Left renal cortex interstitium (tissue), 4 donors: ENCODE measurements at places on chromosomes 2 and 18.

DNA sequence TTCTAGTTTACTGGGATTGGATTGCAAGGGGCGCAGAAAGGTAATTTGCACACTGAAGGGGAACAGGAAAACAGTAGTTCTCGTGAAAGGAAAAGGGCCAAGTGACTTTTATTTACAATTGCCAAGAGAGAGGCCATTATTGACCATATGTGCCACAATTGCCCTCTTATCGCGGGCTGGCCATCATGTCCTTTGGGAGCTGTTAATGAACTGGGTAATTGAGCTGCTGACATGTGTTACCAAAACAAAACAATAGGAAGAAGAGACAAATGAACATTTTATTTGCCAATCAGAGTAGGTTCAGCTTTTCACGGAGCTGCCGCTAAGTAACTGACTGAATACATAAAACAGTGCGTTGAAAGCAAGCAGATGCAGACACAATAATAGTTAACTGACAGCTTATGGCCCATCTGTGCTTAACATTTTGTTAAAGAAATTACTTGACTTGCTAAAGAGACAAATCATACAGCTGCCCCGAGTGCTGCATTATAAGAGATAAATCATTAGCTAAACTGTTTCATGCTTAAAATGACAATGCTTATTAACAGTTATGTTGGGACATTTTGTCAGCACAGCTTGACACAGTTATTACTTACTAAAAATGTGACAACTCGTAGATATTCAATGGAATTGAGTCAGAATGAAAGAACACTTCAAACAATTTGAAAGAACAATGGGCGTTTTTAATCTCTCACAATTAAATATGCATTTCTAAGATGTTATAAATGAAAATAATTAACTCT lies 57.5 kb downstream of the PAX3 start:
- DNase-seq: no peak

DNA sequence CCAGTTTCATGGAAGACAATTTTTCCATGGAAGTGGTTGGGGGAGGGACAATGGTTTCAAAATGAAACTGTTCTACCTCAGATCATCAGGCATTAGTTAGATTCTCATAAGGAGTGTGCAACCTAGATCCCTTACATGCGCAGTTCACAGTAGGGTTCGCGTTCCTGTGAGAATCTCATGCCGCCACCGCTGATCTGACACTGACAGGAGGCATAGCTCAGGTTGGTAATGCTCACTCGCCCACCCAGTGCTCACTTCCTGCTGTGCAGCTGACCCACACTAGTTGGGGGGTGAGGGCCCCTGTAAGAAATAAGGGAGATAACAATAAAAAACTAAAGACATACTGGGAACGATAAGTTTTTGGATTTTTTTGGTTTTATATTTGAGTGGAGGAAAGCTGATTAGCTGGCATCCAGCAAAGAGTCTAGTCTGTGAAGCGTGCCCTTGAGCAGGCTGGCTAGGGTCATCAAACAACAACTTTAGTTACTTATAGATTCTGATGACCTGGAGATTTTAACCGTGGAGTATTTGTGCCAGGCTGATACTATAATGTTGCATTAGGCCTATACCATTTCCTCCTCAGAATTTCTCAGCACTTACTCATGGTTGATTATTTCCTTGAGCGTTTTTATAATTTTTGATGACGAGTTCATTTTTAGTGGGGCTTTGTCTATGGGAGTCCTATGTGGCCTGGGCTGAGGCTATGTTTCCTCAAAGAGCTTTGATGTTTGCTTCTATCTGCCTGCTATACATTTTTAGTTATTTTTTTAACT lies 6.3 kb upstream of the MCFD2 start:
- no peak for DNase-seq

- DNase-seq: no peak
Observed at GRCh38 chr2:124063596-124063995, 38.5 kb downstream of the CNTNAP5 start.

GRCh38 chr2:219182331-219183150 lies 4.5 kb downstream of the RETREG2 start:
- no peak for DNase-seq

DNA sequence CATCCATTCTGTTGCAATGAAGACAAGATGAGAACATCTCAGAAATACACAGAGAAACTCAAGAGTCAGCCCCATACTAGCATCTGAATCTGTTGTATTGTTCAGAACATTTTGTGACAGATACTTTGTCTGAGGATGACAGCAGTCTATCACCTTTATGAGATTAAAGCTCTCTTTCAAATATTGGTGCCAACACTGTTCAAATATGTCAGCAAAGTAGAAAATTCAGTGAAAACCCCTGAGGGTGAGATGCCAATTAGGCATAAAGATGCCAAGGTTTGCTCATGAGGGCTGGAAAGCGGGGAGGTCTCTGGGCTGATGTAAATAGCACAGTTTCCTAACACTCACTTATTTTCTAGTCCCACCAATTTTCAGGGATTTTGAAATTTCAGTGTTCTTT lies 1054.2 kb upstream of the CRIM1 start:
- no peak for DNase-seq

GRCh38 chr2:140734992-140735391 lies 1395.8 kb downstream of the LRP1B start:
- no peak for DNase-seq

- DNase-seq: no peak
Observed at GRCh38 chr2:32482471-32482870, 125.6 kb downstream of the BIRC6 start.

- DNase-seq: no peak
Observed at GRCh38 chr2:205607146-205607545, 75.2 kb upstream of the NRP2 start.

- no peak for DNase-seq
Observed at GRCh38 chr18:48761582-48761981, 189.2 kb downstream of the SMAD7 start.

DNA sequence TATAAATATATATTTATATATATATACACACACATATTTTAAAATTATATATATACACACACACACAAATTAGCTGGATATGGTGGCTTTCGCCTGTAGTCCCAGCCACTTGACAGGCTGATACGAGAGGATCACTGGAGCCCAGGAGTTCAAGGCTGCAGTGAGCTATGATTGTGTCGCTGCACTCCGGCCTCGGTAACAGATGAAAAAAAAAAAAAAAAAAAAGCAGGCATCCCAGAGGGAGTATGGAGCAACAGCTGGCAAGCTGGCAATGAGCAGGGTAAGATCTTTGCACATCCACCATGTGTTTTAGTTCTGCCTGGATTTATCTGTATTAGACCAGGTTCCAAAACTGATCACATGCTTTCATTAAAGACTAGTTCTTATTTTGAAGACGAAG lies 170.1 kb downstream of the MAP2 start:
- no peak for DNase-seq

- DNase-seq: no peak
Observed at GRCh38 chr2:54528311-54528955, 72.3 kb downstream of the SPTBN1 start.

DNA sequence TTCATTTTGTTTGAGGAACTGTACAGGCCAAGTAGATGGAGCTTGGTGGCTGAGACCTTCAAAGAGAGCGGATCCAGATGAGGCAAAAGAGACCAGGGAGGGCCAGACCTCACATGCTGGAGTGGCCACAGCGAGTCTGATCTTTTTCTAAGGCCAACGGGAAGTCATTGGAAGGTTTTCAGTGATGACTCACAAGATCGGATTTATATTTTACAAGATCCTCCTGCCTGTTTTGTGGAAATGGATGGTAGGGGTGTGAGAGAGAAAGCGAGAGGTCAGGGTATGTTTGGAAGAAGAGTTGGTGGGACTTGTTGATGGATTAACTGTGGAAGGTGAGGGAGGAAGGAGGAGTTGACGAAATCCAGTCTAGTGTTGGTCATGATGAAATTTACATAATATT lies 44.6 kb upstream of the TUBA3D start:
- no peak for DNase-seq

- DNase-seq: no peak
Observed at GRCh38 chr2:47309952-47310800, 92.8 kb upstream of the MSH2 start.

GRCh38 chr2:149568138-149568537 lies 19.4 kb downstream of the MMADHC start:
- DNase-seq: no peak
